Hematopoietic multipotent progenitor cell treated with erythropoietin and hydrocortisone succinate and interleukin-3 and kit ligand, for 4 days (in vitro differentiated cells): ENCODE measurements at places on chromosomes 12 and 14.

GRCh38 chr12:24027352-24027751, 77.9 kb upstream of the SOX5 start:
- DNase-seq = no peak

DNA sequence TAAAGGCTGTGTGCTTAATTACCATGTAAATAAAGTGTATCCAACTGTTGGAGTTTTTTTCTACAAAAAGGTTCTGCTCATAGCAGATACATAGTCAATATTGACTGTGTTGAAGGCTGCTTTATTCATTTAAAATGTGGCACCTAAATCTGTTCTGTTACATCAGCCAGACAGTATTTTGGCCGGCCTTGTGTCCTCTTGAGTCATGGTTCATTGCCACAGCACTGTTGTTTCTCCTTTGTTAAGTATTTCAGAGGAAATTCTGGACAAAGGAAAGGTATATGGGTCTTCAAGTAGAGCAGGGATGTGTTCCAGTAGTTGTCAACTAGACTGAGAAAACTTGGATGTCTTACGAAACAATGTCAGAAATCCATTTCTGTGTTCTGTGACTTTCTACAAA, 95.5 kb downstream of the SLC38A6 start:
- no peak for DNase-seq

DNA sequence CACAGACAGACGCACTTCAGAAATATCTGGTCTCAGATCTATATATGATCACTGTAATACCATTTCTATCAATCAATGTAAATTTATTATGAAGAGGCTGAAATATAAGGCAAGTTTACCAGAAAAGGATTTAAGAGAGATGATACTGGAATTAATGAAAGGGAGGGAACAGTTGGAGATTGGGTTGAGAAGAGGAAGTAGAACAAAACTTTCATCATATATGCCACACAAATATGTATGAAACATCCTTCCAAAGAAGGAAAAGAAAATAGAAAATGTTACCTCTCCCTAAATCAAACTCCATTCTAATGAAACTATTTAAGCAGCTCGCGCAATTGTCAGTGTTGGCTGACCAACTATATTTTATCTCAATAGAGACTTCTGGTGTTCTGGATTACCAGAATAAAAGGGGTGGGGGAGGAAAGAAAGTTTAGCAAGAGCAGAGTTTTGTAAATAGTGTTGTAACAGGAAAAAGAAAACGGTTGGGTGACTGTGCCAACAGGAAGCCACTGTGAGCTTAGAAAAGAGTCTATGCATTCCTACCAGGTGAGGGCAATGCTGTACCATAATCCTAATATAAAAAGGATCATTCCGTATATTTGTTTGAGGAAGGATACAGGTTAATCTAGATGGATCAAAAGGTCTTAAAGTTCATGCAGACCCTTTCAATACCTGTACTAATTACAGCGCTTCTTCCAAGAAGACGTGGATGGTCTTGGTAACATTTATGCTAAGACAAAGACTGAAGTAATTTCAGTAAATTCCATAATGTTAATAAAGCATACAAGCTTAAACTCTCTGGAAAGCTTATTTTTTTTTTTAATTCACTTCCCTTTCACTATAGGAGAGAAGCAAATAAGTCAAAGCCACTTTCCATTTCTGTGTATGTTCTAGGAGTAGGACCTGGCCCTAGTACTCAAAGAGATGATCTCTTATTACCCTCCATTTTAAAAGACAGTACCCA, 14.5 kb upstream of the LLPH start:
- peak; percentile 91 for DNase-seq

- DNase-seq = peak; percentile 26
These were observed 13.7 kb upstream of the CLEC4D start for GRCh38 chr12:8499616-8500015.

- DNase-seq = peak; percentile 67
These were observed 5.8 kb upstream of the KRT80 start for GRCh38 chr12:52197371-52198231.

- peak; percentile 84 for DNase-seq
These were observed 58.9 kb downstream of the DDX51 start for GRCh38 chr12:132085291-132085635.

- peak; percentile 89 for DNase-seq
These were observed 23.0 kb downstream of the PDE6H start for GRCh38 chr12:14995583-14996425.

GRCh38 chr12:17456486-17456885, 633.5 kb downstream of the RERGL start:
- no peak for DNase-seq

GRCh38 chr14:104239185-104239775, 100.9 kb downstream of the KIF26A start:
- no peak for DNase-seq

GRCh38 chr14:34246206-34246605, 215.8 kb downstream of the SPTSSA start:
- DNase-seq = no peak

DNA sequence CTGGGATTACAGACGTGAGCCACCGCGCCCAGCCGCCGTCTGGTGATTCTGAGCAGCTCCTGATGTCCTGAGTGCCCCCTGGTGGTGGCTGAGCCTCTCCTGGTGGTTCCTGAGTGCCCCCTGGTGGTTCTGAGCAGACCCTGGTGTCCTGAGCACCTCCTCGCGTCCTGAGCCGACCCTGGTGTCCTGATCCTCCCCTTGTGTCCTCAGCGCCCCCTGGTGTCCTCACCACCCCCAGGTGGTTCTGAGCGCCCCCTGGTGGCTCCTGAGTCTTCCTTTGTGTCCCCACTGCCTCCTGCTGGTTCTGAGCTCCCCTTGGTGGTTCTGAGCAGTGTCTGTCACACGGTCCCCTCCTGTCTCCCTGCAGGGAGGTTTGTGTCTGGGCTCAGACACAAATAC, 1304.9 kb downstream of the TMEM121 start:
- DNase-seq = peak; percentile 67

DNA sequence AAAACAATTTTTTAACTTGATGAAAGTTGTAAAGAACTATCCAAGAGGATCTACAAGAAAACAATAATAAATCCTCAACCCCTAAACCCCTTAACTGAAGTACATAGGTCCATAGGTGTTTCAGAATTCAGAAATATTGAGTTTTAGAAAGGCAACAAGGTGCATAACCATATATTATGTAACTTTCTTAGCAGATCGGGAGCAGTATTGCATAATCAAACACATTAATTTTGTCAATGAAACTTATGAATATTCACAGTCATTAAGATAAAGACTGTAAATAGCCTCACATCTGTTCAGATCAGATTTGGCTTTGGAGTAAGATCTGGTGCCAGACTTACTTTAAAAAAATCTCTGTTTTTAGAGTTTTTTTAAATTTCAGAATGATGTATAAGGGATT, 647.1 kb upstream of the FLRT2 start:
- DNase-seq = no peak

GRCh38 chr12:68306564-68306963, 25.6 kb downstream of the MDM1 start:
- DNase-seq = no peak

DNA sequence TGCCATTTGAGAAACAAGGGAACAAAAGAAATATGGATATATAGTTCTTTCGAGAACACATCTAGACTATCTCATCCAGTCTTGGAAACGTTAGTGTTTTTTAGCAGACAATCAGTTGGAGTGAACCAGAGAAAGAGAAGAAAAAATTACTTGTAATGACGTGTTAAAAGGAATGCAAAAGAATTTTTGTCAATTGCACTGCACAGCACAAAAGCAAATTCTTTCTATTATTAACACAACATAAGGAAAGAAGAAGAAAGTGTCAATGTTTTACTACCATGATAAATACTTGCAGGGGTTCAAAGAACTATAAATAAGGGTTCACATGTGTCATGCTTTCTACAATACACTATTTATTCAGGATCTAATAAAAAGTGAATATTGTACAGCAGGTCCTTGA, 27.5 kb upstream of the GSG1 start:
- DNase-seq = no peak

DNA sequence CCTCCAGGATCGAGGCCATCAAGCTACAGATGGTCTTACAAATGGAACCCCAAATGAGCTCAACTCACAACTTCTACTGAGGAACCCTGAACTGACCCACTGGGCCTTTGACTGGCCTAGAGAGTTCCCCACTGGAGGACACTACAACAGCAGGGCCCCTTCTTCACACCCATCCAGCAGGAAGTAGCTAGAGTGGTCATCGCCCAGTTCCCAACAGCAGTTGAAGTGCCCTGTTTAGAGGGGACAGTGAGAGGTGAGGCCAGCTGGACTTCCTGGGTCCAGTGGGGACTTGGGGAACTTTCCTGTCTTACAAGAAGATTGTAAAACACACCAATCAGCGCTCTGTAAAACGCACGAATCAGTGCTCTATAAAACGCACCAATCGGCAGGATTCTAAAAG, 247.9 kb upstream of the BTG1 start:
- peak; percentile 30 for DNase-seq

DNA sequence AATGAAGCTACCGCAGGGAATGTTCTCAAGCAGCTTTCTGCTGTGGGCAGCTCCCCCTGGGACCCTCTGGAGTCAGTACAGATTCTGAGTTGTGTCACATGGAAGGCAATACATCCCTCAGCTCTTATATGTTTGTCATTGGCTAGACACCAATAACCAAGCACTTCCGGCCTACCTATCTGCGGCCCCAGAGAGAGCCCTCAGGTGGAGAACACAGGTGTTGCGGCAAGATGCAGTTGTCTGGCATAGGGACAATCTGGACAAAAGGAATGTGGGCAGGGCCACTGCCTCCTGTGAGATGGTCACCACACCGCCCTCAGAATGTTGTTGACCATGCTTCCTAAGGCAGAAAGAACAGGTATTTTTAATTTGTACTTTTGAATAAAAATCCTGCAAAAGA, 118.7 kb downstream of the BRMS1L start:
- peak; percentile 40 for DNase-seq

GRCh38 chr14:86780876-86781510, 1212.0 kb downstream of the GALC start:
- no peak for DNase-seq

GRCh38 chr14:56180754-56181542, 62.7 kb downstream of the PELI2 start:
- no peak for DNase-seq

GRCh38 chr14:26597071-26597588, 703 bp downstream of the NOVA1 start:
- no peak for DNase-seq

GRCh38 chr12:52686756-52687487, 6.7 kb upstream of the KRT1 start:
- DNase-seq = no peak

DNA sequence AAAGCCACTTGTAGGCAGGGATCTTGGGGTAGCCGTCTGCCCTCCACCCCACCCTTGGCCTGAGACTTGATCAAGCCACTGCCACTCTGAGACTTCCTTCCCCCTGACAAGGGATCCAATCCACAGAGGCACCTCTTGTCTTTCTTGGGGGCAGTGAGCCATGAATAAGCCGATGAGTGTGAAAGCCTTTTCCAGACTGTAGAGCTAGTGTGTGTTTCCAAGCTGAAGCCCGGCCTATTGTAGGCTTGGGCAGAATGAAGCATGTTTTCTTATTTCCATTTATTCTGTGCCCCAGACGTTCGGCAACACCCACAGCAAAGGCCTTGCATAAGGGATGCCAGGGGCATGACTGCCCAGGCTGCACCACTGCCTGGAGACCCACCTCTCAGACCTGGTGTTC, 991.6 kb downstream of the BCL11B start:
- no peak for DNase-seq

GRCh38 chr12:44848703-44849085, 27.4 kb downstream of the NELL2 start:
- DNase-seq = no peak

DNA sequence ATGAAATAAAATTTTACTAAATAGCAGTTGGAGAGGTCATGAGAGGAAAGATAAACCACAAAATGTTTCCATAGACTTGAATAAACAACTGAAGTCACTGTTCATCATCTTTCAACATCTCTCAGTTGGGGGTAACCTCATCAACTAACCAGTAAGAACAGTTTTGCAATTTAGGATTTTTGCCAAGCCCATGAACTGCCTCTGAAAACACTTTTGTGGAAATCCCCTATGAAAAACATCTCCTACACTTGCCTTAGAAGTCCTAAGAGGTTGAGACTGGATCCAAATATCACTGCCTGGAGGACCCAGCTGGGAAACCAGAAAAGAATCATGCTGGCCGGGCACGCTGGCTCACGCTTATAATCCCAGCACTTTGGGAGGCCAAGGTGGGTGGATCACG, 273.1 kb downstream of the C12orf50 start:
- no peak for DNase-seq

DNA sequence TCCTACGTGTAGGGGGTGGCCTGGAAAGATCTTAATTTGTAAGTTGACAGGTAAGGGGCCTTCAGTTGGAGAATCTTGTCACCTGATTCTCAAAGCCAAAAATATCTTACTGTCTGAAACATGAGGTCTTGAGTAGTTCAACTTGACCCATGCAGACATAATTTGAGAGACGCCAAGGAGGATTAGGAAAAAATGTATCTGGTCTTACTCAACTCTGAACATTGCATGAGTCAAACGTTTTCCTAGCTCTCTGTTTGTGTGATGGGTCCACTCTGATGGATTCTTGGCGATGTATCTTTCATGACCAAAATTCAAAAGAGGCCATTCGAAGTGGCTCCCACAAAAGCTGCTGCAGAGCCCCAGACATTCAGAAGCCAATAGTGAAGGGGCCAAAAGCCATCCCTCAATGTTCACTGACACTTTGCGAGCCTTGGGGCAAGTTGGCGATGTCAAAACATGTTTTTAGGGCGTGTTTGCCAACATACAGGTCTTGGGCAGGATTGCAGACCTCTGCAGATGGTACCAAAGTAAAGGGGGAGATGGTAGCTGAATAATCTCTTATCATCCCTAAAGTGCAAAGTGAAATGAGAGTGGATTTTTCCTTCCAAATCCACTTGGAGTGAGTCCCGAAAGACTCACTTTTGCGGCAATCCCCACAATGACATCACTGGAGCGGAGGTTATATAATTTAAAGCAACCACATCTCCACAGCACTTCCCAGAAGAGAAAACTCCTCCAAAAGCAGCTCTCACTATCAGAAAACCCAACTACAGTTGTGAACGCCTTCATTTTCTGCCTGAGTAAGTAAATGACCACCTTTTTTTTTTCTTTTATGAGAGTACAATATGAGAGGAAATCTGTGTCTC, at the start of gene BDKRB1:
BDKRB1 (plus strand) TSS at position 710 of the 866 bp plus-strand sequence. CDS start 7,473 bp downstream, outside the sequence.
- DNase-seq = no peak

DNA sequence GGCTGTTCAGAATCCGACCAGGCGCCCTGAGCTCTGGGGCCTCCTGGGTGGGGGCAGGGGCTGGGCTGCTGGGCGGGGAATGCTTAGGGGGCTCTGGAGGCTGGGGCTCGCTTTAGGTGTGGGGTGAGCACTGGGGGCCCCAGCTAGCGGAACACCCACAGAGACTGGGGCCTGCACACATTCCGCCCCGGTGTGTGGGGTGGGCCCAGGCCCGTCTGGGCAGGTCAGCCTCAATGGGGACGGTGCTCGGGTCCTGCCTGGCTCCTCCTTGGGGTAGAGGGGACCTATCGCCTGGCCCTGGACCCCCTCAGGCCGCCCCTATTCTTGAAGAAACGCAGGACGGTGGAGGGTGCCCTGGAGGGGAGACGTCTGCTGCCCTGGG, 364.8 kb downstream of the TMEM121 start:
- no peak for DNase-seq

DNA sequence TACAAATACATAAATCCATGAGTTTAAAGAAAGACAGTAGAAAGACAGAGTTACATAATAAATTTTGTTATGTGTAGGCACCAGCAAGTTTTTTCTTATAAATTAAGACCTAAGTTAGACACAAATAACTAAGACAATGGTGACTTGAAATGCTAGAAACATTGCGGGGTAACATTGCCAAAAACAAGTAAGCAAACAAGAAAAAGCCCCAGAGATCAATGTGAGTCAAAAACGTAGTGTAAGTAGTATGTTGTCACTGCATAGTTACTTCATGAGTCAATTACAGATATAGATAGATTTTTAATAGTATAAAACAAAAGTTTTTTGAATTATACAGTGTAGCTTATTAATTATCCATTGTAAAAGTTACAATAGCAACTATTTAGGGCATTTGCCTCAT, 83.4 kb downstream of the CNTN1 start:
- no peak for DNase-seq
